LNCaP clone FGC (cell line): ENCODE measurements at places on chromosomes 2 and 18.

GRCh38 chr2:171128461-171128860 lies 32.2 kb downstream of the TLK1 start:
- DNase-seq: no peak

DNA sequence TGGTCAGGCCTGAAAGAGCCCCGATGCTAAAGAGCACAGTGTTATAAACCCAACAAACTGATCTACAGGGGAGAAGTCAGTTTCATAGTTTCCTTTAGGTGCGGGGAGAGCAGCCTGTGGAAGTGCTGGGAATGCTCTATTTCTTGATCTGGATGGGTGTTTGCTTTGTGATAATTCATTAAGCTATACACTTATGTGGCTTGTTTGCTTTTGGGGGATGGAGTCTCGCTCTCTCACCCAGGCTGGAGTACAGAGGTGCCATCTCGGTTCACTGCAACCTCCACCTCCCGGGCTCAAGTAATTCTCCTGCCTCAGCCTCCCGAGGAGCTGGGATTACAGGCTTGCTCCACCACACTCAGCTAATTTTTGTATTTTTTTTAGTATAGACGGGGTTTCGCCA lies 30.1 kb upstream of the CEP68 start:
- no peak for DNase-seq

DNA sequence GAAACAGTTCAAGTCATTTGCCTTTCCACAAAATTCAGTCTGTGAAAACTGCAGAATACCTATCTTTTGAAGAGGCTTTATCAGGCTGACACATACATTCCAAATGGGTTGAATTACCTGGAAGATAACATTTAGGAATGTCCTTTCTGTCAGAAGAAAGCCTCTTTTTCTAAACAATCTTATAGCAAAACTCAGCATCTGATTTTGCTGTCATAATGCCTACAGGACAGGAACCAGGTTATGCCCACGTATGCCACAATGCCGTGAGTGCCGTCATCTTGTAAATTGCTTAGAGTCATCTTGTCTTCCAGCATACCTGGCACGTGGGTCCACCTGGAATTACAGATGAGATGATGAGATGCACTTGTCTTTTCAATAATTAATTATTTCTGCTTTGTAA lies 275.3 kb downstream of the ALPK2 start:
- no peak for DNase-seq

- DNase-seq: no peak
Observed at GRCh38 chr2:176650104-176650837, 381.0 kb downstream of the MTX2 start.

GRCh38 chr2:186126181-186126580 lies 359.9 kb upstream of the ZC3H15 start:
- DNase-seq: no peak

DNA sequence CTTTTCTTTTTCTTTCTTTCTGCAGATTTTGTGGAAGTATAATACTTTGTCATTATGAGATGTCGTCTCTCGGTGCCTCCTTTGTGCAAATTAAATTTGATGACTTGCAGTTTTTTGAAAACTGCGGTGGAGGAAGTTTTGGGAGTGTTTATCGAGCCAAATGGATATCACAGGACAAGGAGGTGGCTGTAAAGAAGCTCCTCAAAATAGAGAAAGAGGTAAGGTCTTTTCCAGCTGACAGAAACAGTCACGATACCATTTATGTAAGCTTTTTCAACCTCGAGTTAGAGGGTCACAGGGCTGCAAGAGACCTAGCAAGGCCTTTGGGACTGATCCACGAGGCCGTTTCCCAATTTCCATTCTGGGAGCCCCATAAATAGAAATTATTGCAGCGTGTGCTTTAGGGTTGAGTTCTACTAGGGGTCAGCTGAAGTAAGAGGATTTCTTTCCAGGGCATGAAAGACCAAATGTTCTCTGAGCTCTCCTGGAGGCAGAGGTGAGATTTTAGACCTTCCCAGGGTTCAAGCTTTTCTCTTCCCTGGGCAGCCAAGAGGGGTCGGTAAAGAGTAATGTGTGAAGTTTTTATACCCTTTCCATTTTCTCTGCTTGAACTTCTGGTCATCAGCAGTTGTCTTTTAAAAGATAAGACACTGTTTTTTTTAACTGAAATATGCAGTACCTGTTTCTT lies 15.5 kb downstream of the MAP3K20 start:
- DNase-seq: no peak

- no peak for DNase-seq
Observed at GRCh38 chr2:232876978-232877441, 6.9 kb downstream of the SNORC start.

DNA sequence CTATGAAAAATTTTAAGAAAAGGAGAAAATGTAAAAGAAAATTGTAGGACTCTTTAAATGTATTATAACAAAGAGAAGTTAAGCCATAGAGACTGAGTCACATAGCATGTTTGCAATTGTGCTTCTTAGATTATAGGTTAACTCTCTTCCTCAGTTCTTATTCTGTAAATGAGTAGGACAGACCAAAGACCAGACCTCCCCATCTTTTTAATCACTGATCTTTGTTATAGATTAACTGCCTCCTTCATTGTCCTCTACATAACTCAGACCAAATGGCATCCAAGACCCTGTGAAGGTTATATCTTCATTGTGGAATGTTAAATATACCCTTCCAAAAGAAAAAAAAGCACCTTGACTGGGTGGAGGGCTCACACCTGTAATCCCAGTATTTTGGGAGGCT lies 316.9 kb upstream of the LRRTM4 start:
- no peak for DNase-seq

- no peak for DNase-seq
Observed at GRCh38 chr2:45180779-45181178, 171.5 kb upstream of the SIX2 start.

GRCh38 chr2:85706599-85707296 lies 12.6 kb downstream of the GNLY start:
- no peak for DNase-seq

- DNase-seq: no peak
Observed at GRCh38 chr2:113167115-113167932, 6.4 kb upstream of the PSD4 start.

DNA sequence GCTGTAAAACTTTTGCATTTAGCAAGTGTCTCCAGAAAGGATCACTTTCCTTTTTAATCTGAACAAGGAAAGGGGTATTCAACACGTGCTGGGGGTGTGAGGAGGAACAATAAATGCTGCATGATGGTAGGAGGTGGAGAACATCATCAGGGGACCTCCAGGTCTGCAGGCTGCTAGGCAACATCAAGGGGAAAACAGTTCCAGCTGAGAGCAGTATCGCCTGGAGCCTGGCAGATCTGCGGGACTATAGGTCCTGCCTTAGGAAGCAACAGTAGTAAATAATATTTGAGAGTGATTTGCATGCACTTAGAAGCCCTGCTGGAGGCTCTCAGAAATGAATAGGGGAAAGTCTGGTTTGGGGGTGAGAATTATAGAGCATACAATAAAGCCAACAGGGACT lies 175.6 kb downstream of the SUCLG1 start:
- DNase-seq: no peak

DNA sequence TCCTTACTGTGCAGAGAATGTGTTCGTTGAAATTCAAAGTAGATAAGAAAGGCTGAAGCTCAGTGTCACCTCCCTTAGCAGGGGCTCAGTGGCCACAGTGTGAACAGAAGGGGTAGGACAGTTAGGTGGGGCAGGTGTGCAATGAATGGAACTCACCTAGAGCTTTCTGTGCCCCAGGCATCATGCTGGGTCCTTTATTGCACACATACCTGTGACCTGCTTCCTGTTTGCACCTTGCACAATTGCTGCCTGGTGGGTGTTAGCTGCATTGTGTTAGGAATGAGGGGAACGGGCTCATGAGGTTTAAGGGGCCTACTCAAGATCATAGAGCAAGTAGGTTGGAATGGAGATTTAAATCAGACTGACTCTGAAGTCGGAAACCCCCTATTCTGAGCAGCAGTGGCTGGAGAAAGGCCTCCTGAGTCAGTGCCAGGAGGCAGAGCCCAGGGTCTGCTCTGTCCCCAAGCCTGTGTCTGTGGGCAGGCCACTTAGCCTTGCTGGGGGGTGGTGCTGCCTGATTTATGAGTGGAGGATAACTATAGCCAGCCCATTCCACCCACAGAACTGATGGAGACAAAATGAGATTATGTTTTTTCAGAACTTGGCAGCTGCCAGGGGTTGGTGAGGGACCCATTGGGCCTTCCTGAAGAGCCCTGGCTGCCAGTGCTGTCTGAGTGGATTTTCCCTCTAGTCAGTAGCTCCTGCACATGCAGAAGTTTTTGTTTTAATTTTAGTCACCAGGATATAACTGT lies 76.2 kb downstream of the NPAS2 start:
- DNase-seq: no peak

DNA sequence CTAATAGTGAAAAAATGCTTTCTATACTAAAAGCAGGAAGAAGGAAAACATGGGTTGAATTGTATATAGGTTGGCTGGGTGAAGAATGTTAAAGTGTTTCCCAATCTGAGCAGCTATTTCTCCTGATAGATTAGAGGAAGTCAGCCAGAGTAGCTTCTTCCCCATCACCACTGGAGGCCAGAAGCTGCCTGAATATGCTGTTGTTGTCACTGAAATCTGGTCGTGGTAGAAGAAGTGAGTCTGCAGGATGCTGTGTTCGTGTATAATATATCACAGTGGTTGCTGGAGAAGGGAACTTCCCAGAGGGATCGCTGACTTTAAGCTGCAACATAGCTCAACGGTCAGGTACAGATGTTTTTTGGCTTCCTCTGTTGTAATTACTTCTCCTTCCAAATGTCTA lies 247.5 kb upstream of the LRATD1 start:
- DNase-seq: no peak

GRCh38 chr2:108428286-108429009 lies 20.6 kb upstream of the GCC2 start:
- no peak for DNase-seq

GRCh38 chr18:39701839-39702238 lies 2136.2 kb upstream of the CELF4 start:
- no peak for DNase-seq

GRCh38 chr2:120313695-120314615 lies 32.0 kb upstream of the INHBB start:
- no peak for DNase-seq

DNA sequence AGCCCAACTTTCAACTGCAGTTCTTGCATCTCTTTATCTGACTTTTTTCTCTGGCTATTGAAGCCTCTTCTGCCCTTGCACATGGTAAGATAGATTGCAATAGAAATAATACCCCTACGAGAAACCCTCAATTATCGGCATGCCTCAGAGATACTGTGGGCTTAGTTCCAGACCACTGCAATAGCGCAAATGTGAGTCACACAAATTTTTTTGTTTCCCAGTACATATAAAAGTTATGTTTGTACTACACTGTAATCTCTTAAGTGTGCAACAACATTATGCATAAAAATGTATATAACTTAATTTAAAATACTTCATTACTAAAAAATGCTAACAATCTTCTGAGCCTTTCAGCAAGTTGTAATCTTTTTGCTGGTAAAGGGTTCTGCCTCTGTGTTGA lies 124.7 kb downstream of the PDE1A start:
- no peak for DNase-seq

- DNase-seq: no peak
Observed at GRCh38 chr2:241645056-241645914, 7.8 kb downstream of the ATG4B start.

- no peak for DNase-seq
Observed at GRCh38 chr2:34188464-34189303, 589.6 kb upstream of the FAM98A start.

- no peak for DNase-seq
Observed at GRCh38 chr2:86482034-86482433, 40.9 kb downstream of the KDM3A start.

- DNase-seq: no peak
Observed at GRCh38 chr18:25873833-25874232, 216.6 kb downstream of the SS18 start.

- DNase-seq: peak; percentile 2
Observed at GRCh38 chr18:61435064-61435652, 101.9 kb downstream of the CDH20 start.

DNA sequence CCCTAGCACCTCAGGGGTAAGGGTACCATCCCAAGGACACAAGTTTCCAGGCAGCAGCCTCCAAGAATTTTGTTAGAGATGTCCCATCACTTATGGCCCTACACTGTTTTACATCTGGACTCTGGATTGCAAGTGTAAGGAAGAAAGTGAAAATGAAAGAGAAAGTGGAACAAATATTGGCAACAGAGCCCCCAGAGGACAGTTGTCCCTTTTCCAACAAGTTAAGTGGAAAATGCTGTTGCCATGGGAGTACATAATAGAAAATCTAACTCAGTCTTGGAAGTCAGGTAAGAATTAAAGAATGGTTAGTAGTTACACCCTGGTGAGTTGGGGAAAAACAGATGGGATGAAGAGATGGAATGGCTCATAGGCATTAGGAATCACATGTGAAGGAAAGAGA lies 50.6 kb downstream of the TTC21B start:
- no peak for DNase-seq

- DNase-seq: no peak
Observed at GRCh38 chr18:75364512-75365253, 62.8 kb downstream of the SMIM21 start.

GRCh38 chr2:11558214-11558886 lies 24.5 kb downstream of the GREB1 start:
- no peak for DNase-seq

DNA sequence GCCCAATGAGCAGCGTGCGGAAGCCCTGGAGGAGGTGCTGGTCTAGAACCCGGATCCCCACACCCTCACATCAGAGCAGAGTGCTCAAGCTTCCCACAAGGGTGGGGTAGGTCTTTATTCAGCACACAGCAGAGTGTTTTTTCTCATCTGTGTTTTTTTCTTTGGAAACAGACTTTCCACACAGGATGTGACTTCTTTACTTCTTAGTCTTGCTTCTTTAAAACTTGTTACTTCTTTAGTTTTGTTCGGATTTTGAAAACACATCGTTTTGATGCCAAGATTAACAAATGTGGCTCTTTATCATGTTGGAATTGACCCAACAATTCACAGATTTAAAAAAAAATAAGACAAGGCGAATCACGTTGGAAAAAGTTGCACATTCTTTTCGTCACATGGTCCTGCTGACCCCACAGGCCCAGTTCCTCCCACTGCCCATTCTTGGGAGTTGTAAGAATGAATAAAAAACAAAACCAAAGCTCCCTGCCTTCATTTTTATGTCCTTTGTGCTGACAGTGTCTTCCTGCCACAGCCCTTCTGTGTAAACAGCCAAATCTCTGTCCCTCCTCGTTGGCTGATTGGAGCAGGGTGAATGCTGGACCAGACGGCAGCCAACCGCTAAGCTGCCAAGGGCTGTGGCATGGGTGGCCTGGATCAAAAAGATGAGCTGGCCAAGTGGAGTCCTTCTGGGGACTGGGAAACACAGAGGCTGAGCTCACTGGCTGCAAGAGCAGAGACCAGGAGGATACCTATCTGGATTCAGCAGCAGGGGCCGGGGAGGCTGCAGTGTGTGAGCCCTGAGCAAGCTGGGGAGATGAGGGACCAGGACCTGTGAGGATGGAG lies 81.6 kb downstream of the TWIST2 start:
- no peak for DNase-seq
